Upper lobe of left lung (tissue), 6 donors: ENCODE measurements at places on chromosomes 5 and 9. TPM values are rescaled to one million over a fixed set of nuclear protein-coding genes. Genes with fewer than 3 reads are reported as not detected.

TAF11L10 gene
- not detected for total RNA-seq

SRP19 gene
- 45.3 TPM for total RNA-seq

DNA sequence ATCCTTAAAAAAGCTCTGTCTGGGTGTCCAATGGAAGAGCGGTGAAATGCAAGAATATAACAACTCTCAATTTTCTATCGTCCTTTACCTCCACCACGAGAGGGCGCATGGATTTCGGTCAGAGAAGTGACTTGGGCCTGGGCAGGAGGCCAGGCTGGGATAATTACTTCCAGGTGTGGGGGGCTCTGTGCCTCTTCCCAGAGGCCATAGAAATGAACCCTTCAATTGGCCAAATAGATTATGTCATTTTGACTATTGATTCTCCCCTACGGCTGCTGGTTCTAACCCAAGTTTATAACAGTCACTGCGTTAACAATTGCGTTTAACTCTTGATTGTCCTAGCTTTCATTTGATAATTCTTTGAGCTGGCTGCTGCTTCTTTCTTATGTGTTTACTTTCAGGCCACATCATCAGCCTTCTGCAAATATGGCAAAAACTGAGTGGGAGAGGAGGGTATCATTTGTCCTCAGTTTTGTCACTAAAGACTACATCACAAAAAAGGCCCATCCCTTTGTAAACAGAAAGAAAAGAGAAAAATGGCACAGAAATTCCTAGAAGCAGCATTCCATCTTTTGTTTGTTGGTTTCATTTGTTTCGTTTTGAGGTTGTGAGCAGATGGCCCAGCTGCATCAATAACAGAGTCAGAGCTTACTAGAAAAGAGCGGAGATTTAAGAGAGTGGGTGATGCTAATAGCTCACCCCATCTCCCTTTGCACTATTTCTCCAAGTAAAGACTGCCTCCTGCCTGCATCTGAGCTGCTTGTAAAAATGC lies 45.4 kb upstream of the ZFR start:
- DNase-seq = peak; percentile 69

TRPM6 gene
- total RNA-seq = 1.5 TPM

DNA sequence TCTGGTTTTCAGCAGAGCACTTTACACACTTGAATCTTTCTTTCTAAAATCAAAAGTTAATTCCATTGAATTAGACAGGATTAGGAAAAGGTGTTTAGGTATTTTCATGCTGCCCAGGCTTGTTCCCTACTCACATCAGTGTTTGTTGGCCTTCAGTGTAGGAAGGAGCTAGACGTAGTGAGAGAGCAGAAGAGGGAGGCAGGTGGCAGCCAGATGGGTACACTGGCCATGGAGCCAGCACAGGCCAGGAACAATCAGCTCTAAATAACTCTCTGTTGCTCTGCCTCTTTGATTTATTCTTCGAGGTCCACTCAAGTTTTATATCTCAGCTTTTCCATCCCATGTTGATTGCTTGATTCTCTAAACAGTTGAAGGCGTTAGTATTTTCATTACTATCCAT lies 529.6 kb downstream of the PSAT1 start:
- no peak for DNase-seq

DNA sequence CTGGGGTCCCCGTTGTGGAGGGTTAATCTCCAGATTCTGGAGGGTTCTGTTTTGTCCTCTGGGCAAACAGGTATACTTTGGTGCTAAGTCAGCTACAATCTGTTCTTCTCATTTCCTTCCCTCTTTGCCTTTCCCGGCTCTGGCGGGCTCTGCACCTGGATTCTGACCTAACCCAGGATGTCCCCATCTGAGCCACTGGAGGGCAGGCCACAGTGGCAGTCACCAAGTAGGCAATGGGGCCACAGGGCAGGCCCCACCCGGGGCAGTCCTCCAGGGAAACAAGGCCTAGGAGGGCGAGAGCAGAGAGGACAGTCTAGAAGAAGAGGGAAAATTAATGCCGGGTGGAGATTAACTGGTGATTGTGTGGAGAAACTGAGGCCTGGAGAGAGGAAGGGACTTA lies 40.4 kb upstream of the HRH2 start:
- DNase-seq = no peak

DNA sequence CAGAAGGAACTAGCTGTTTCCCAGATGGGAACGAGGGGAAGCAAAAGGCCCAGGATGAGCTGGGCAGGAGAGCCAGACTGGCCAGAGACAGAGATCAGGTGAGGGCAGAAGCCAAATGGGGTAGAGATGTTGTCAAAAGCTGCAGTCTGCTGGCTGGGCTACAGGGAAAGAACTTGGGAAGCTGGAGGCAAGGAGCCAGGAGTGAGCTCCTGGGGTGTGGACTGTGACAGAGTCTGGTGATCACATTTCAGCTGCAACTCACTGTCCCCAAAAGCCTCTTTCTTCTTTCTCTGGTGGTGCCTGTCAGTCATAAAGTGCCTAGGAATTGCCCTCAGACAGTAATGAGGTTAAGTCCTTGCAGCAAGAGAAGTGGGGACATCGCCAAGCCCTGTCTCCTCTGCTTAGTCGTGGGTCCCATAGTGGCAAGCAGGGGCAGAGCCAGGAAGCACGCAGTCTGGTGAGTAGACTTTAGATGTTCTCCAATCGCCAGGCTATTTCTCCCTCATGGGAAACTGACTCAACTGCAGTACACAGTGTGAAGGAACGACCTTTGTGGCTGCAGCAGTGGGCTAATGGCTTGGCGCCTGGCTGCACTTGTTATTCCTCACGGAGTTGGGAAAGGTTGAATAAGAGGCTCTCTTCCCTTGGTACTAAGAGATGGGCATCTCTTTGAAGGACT lies 2.5 kb upstream of the FSD1L start:
- DNase-seq = no peak

GRCh38 chr5:93247105-93247504 lies 333.9 kb downstream of the NR2F1-AS1 start:
- no peak for DNase-seq

DNA sequence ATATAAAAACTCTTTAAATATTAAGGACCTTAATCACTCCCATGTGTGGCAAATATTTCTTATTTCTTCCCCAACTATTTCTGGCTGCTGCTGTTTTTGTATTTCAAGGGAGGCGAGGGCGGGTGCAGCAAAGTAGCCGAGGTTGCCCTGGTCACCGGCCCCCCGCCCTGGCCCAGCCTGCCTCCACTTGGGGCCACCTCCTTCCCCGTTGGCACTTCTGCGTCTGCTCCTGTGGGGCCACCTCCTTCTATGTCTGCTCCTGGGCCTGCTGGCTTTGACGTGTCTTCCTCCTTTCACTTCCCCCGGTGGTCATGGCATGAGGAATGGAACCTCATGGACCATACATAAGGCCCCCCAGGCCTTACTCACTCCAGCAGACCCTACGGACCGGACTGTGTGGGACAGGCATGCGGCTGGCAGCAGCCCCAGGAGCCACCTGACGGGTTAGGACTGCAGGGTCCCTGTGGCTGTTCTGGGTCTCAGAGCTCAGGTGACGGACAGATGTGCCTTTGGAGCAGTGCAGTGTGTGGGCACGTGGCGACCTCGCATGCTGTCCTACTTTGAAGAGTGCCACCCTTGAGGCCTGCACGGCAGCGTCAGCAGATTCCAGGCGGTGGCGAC lies 5.8 kb upstream of the ENTPD8 start:
- DNase-seq = peak; percentile 75

GRCh38 chr5:75395277-75395676 lies 58.3 kb downstream of the HMGCR start:
- no peak for DNase-seq

DNA sequence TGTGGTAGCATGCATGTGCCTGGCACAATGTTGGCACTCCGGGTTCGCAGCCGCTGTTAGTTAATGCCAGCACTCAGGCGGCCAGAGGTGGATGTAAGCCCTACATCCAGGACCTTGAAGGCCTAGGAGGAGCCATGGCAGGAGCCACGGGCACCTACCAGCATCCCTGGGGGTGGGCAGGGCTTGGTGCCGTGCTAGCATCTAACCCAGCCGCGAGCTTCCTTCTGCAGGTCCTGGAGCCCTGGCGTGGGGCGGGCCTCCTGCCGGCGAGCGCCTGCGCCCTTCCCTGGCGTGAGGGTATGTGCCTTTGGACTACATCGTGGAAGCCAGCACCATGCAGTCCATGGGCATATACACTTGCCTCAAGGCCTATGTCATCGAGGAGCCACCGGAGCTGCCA lies 53.8 kb downstream of the COL27A1 start:
- no peak for DNase-seq

CFAP157 gene
- total RNA-seq = 11.9 TPM

GRCh38 chr5:178625679-178626483 lies 969 bp downstream of the CLK4 start:
- DNase-seq = no peak

DNA sequence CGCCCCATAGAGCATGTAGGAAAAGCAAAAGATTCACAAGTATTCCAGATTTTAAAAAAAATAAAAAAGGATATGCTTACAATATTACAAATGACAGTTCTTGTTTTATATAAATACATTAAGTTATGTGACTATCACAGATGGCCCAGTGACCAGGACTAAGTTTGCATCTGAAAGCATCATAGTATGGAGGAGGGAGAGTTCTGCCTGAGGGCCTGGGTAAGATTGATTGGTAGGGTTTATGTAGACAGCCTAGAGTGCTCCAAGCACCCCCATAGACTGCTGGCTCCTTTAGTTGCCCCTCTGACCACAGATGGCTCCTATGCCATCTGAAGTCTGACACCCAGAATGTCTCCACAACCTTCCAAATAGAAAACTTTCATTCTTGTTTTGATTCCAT lies 48.0 kb upstream of the ADAMTS16 start:
- DNase-seq = no peak

TAF1L gene
- not detected for total RNA-seq

DNA sequence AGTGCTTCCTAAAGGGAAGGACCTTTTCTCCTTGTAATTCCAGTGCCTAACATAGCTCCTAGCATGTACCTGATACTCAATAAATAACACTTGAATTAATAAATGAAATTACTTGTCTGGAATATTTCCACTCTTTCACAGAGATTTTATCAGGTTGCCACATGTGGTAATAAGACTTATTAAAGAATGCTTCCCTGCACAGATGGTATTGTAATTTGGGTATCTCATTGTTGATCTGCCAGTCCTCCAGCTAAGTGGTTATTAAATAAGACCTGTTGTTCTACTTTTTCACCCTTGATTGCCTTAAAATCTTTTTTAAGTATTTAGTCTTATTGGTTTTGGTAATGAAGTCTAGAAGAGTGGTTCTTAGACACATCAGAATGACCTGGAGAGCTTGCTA lies 28.1 kb upstream of the CETN3 start:
- DNase-seq = no peak

- DNase-seq = peak; percentile 42
Measured at GRCh38 chr5:16550316-16550952, 66.4 kb downstream of the RETREG1 start.

GRCh38 chr9:37390759-37391158 lies 31.7 kb upstream of the GRHPR start:
- DNase-seq = no peak

GRCh38 chr5:29085142-29085541 lies 2046.8 kb upstream of the CDH9 start:
- no peak for DNase-seq

DNA sequence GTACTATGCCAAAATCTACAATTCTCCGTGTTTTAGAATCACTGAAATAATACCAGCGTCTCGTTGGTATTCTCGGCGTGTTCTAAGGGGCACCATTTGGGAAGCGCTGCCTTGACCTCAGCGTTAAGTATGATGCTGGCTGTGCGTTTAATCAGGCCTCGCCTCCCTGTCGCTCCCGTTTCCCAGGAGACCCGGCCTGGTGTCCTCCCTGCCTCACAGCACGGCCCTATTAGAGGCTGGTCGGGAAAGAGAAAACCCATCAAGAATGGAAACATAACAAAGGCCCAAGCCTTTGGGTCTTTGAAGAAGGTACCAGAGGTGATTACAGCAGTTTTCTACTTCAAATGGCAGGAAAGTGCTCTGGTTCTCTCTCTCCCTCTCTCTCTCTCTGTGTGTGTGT lies 30.0 kb downstream of the GFPT2 start:
- no peak for DNase-seq

GRCh38 chr5:135135530-135136226 lies 101.7 kb upstream of the PITX1 start:
- no peak for DNase-seq

DNA sequence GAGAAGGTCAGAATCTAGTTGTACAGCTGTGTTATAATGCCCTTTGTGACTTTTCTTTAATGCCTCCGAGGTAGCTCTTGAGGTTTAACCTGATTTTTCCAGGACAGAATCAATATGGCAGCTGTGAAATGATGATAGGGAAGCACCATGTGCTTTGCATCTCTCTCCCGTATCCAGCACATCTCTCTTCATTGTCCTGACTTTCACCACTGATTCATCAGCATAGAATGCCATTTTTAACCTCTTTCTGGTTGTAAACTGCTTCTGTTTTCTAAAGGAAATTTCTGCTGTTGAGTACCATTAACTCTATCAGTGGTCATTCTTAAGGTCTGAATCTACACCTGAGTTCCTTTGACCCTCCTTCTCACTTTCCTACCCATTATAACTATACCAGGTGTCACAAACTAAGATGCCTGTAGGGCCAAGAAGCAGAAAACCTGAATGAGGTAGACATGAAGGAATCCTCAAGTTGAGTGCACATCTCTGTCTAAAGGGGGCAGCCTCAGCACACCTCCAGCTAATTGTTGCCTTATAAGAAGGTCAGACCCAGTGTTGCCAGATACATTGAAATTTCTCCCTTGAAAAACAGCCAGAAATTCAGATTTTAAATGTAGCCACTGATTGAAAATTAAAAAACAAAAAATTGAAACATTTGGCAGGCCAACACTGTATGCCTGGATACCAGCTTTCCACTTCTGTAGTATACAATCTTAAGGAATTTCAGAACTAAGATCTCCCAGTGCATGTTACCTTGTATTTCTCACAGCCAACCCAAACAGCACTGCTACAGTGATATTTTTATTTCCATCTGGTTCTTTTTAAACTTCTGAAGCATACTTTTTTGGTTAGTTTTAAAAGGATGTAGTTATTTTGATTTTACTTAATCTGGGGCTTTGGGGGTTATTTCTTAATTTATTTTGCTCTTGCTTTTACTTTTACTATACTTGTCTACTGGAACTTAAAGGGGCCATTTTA lies 35.8 kb upstream of the TLX3 start:
- DNase-seq = no peak

SELENOP gene
- total RNA-seq = 828 TPM
